ENCODE measurements at places on chromosomes 12 and 14.

DNA sequence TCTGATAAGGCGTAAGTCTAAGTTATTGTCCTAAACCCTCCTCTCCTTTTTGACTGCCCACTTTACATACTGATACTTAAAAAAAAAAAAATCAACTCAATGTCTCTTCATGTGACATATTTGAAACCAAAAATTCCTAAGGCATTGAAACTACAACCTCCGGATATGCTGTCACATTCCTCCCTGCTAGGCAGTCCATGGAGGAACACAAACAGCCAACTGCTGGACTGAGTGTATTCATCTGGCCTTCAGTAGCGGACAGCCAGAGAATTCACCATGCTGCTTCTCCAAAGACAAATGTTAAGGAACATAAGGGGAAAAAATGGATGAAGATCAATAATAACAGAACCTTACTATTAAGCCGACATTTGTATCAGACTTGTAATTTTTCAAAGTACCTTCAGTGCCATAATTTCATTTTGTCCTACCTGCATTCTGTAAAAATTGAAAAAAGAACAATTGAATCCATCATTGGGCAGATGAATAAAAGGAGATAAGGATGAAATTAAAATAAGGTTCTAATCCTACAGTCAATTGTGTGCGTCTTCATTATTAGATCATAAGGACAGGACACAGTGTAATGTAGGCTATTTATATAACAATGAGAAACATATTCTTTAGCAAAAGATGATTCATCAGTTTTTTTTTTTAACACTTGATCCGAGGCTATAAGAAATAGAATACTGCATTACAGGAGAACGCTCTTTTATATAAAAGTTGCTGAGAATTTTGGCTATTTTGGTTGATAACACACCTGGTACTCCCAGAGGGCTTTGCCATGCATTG lies 12.2 kb downstream of the RERG start:
- no peak for DNase-seq

DNA sequence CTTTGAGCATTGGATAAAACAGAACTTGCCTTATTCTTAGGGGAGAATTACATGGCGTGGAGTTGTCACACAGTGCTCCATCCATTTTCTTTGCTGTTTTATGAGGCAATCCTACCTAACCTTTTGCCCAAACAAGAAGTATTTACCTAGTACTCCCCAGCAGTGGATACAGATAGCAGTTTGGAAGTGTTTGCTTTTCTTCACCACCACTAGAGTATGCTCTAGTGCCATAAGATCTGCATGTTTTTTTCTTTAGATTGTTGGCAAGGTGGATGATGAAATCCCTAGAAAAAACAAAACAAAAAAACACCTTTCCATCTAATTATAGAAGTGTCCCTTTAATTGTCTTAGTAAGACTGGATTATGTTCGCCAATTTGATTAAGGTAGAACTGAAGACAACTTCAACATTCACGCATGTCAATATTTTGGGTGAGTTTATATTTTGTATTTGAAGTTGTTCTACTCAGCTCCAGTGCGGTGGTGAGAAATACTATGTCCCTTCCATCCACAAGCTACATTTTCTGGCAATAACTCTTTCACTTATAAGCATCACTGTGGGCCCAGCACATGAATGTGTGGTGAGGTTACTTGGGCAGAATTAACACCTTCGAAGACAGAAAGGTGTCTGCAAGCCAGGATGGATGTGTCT lies 23.6 kb upstream of the TMEM260 start:
- DNase-seq: peak; percentile 82

GRCh38 chr12:131801254-131801866 lies 26.8 kb upstream of the MMP17 start:
- DNase-seq: no peak

DNA sequence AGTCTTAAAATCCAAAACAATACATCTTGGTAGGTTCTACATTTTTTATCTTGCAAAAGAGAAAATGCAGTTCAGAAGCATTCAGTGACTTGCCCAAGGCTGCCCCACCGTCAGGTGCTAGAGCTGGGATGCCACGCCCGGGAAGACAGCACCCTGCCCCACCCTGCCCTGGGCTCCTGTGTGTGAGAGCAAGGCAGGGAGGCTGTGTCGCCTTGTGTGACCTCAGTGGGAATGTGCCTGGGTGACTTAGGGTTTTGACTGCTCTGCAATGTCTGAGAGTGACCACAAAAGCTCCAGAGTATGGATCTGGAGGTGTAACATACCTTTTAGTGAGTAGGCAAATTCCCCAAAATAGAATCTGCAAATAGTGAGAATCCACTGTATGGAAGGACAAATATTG lies 60.0 kb downstream of the AACS start:
- DNase-seq: no peak

DNA sequence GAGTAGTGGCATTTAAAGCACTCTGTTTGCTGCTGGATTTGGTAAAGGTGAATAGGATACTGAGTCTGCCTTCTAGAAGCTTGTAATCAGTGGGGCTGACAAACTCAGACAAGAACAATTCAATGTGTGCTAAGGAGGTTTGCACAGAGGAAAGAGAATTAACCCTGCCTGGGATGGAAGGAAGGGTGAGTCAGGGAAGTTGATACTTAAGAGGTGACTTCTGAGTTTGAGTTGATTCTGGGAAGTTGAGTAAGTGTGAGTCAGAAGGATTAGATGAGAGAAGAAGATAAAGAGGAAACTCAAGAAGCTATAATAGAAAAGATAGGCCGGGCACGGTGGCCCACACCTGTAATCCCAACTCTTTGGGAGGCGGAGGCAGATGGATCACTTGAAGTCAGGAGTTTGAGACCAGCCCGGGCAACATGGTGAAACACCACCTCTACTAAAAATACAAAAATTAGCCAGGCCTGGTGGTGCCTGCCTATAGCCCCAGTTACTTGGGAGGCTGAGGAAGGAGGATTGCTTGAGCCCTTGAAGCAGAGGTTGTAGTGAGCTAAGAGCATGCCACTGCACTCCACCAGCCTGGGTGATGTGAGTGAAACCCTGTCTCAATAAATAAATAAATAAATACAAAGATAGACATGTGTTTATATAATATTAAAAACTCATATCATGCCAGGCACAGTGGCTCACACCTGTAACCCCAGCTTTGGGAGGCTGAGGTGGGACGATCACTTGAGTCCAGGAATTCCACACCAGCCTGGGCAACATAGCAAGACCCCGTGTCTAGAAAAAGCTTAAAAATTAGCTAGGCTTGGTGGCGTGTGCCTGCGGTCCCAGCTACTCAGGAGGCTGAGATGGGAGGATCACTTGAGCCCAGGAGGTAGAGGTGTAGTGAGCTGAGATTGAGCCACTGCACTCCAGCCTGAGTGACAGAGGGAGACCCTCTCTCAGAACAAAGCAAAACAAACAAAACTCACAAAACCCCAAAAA lies 126.8 kb upstream of the CPM start:
- DNase-seq: no peak

GRCh38 chr12:103353913-103354312 lies 141.9 kb downstream of the C12orf42 start:
- no peak for DNase-seq

GRCh38 chr12:25585021-25585523 lies 32.0 kb upstream of the LMNTD1 start:
- DNase-seq: no peak

- no peak for DNase-seq
These were observed 50.3 kb downstream of the CDC42BPB start for GRCh38 chr14:103006991-103007520.

GRCh38 chr14:24315807-24316596 lies 4.7 kb downstream of the LTB4R start:
- no peak for DNase-seq

DNA sequence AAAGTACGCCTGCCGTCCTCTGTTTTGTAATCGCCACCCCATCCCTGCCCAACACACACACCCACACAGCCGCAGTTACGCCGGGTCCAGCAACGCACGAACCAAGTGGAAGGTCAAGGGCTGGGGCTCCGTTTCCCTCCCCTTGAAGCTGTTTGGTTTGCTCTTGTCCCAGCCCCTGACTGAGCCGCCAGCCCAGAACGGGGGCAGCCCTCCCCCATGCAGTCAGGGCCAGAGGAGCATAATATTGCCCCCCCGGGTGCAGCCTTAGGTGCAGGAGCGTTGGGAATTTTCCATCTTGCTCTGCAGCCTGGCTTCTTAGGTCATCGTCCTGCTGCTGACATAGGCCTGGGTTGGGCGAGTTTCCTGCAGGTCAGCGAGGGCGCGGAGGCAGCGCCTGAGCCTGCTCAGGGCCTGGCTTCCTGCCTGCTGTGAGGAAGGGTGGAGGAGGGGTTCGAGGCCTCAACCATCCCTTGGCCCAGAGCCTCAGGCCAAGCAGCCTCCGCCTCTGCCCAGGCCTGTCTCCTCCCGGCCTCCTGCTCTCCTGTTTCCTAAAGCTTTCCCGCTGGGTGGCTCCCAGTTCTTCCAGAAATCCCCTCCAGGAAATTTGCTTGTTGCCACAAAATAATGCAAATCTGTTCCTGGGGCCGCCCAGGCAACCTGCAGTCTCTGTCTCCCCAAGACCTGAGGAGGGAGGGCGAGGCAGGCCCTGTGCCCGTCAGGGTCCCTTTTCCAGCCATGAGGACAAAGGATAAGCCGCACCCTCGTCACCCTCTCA lies 44.5 kb downstream of the PSMA6 start:
- no peak for DNase-seq

DNA sequence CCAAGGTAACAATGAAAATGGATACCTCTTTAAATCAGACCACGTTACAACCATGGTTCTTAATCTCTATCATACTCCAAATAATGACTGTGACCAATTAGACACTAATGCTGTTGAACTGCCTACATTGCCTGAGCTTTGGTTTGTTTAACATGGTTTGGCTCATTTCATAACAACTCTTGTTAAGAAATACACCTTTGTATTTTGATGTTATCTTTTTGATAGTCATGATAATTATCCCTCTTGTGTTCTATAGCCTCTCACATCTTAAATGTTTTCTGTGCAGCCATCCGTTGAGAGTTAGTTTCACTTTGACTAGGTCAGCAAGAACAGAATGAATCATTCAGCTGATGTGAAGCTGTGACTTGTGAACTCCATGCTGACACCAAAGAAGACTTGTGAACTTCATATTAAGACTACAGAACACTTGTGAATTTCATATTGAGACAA lies 75.5 kb upstream of the RERGL start:
- DNase-seq: peak; percentile 85

GRCh38 chr12:83753205-83753604 lies 1066.5 kb downstream of the TMTC2 start:
- no peak for DNase-seq

- DNase-seq: no peak
These were observed 284.0 kb upstream of the NOS1 start for GRCh38 chr12:117645473-117645872.

DNA sequence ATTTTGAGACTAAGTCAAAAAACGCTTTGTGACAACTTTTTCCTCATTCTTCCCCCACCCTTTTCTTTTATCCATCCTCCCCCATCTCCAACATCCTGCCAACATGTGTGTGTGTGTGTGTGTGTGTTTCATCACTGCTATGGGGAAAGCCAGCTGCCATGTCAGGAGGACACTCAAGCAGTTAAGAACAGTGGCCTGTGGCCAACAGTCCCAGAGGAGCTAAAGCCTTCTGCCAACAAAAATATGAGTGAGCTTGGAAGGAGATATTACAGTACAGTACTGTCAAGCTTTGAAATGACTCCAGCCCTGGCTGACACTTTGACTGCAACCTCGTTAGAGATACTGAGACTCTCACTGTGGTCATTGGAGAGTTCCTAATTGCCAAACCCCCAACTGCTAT lies 5.0 kb upstream of the CSRP2 start:
- DNase-seq: no peak

DNA sequence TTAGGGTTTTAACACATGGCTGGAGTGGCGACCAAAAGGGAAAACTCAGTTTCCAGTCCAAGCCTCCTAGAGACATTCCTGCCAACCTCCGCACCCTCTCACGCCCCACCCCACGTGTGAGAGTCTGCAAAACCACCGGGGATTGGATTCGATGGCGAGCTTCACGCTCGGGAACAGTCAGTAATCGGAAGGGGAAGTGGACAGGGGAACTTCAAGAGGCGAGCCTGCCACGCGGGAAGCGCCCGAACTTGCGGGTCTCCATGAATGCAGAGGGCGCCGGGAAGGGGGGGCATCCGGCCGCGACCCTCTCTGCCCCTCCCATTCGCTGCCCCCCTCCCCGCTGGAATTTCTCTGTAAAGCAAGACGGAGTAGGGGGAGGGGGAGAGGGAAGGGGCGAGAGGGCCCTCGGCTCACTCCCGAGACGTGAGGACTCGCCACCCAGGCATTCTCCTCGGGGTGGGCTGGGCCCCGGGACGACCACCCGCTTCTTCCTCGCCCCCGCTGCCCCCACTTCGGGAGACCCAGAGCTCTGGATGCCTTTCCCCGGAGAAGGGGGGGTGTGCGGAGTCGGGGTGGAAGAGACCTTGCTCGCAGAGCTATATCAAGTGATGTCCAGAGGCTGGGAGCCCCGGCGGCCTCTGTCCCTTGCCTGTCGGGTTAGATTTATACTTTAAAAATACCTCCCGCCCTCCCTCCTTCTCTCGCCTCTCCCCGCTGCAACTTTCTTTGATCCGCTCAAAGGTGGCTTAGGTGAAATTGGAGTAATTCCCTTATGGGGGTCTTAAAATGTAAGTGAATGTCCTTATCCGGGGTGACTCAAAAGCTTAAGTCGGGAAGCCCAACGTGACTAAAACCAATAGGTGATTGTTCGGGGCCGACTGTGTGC lies 2.5 kb upstream of the CCND2 start:
- no peak for DNase-seq

DNA sequence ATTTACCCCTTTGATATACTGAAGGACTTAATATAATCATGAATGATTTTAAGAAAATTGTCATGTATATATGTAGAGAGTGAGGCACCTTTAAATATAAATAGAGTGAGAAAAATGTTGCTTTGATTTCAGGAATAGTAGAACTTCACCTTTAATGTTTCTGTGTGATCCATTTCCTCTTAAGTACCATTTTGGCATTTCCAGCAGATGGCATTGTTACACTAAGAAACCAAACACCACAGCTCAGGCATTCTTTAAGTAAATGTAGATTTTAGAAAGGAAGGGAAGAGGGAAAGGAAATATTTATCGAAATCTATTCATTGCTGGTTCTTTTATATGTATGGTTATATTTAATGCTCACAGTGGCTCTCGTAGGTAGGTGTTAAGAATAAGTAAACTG lies 556.7 kb upstream of the FBXO33 start:
- DNase-seq: peak; percentile 27

GRCh38 chr12:53770281-53770680 lies 18.5 kb upstream of the CISTR start:
- DNase-seq: no peak

DNA sequence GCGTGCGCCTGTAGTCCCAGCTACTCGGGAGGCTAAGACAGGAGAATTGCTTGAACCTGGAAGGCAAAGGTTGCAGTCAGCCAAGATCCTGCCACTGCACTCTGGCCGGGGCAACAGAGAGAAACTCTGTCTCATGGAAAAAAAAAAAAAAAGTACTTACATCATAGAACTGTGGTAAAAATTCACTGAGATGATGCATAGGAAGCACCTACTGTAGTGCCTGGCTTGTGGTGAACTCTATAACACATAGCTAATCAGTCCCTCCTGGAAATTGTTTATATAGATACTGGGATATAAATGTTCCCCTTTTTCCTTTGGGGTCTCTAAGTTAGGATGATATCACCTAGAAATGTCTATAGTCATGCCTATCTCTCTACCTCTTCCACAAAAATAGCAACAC lies 89.7 kb upstream of the CPM start:
- DNase-seq: no peak

All from NCI-H1417 (cell line).